ENCODE measurements at places on chromosomes 2 and 18.

DNA sequence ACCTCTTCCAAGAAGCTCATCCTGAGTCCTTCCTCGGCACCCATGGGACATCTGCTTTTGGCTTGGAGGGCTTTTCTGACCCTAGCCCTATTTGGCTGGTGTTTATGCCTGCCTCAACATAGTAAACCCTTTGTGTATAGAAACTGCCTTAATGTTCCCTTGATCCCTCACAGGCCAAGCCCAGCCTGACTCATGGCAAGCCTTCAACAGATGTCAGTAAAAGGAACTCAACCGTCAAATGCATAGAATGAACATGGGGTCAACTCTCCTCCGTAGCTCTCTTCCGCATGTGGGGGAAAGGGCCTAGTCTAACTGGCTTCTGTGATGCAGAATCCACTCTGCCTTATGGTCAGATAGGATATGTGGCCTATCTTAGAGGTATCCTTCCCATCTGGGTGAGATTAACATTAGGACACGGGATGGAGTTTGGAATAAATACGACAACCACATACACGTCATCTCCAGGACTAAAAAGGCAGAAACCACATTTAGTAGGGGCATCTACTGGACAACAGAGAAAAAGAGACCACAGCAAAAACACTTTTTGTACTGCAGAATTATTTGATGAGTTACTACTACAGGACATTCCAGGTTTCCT is 2.5 kb upstream of the NPAS2 start:
- no peak for DNase-seq

GRCh38 chr2:216538538-216538937 is 39.9 kb downstream of the RPL37A start:
- no peak for DNase-seq

GRCh38 chr2:19127616-19128015 is 230.8 kb downstream of the OSR1 start:
- DNase-seq, result no peak

DNA sequence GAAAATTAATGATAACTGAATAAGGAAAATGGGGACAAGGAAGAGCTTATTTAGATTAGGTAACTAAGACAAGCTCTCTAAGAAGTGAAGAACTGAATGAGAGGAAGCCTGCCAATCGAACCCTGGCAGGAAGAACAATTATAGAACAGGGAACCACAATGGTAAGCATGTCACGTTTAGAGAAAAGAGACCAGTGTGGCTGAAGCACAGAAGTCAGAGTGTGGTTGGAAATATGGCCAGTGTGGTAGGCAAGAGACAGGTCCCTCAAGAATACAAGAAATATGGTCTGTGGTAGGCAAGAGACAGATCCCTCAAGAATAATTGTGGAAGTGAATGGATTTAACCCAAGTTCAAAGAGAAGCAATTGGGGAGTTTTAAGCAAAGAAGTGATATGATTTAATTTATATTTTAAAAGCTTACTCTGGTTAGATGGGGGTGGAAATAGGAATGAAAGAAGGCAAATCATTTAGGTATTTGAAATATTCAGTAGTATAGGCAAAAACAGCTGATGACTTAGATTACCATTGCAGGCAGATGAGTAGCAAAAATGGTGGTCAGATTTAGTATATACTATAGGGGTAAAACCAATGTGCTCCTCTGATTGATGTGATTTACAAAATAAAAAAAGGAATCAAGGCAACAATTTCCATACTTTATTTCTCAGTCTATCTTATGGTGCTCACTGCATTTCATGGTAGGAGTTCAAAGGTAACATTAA is 38.8 kb upstream of the ERMN start:
- DNase-seq, result no peak

GRCh38 chr2:19806131-19806530 is 95.7 kb downstream of the TTC32 start:
- no peak for DNase-seq

DNA sequence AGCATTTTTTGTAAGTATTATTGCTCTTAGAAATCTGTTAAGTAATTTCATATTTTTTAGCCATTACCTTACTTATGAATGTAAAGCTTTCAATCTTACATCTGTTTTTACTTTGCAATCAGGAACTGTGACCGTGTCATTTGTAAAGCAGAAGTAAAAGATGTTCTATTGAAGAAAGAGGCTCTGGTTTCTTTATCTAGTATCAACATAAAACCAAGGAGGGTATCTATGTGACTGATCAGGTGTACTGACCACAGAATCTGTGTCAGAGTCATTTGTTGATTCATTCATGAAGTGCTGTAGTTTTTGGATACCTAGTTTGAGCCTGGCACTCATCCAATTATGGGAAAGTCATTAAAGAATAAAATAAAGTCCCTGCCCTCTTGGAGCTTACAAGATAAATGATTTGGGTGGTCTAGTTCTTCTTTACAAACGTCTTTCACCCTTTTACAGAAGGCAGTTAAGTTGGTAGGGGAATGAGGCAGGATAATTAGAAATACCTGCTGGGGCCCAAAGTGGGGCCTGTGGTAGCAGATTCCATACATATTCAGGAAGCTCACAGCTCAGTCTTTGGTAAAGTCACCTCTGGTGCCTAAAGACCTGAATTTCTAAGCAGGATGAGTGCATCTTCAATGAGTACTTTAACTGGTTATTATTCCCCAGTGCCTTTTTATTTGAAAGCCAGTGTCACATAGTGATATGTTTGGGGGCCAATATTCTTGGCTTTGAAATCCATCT is 260.6 kb upstream of the NT5C1B start:
- DNase-seq, result no peak

DNA sequence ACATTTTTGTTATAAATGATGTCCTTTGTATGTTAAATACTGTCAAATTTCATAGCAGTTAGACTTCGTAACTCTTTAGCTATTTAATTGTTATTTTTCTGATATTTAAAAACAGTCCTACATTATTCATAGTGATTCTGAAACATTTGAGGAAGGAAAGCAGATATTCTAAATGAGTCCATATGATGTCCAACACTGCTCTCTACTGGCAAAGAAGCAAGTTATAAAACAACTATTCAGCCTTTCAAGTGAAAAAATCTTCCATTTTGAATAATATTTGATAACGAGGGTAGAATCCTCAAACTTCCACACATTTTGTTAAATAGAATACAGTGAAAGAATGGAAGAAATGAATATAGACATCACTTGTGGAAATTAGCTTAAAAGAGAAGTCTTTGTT is 220.8 kb downstream of the GULP1 start:
- no peak for DNase-seq

- no peak for DNase-seq
Measured at GRCh38 chr2:48198371-48198770, 292.1 kb upstream of the FBXO11 start.

- DNase-seq, result no peak
Measured at GRCh38 chr2:209830722-209831465, 59.3 kb downstream of the UNC80 start.

DNA sequence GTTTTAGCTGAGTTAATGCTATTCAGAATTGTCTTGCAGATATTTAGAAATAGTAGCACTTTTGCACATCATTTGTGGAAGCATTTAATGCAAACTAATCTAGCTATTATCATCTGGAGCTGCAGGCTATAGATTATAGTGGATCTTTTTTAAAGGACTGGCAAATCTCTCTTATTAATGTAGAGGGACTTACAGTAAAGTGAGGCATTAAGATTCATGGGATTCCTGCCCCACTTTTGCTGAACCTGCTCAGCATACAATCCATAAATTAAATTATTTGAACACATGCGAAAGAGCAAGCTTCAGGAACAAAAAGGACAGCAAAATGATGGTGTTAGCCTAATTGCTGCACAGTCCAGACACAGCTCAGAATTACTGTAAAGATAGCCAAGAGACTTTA is 477.7 kb downstream of the DCDC2C start:
- DNase-seq, result no peak

- DNase-seq, result no peak
Measured at GRCh38 chr18:51623653-51624052, 426.2 kb upstream of the MEX3C start.

- no peak for DNase-seq
Measured at GRCh38 chr2:23687214-23687613, 239.7 kb downstream of the ATAD2B start.

- DNase-seq, result no peak
Measured at GRCh38 chr18:10261344-10262276, 192.8 kb upstream of the APCDD1 start.

DNA sequence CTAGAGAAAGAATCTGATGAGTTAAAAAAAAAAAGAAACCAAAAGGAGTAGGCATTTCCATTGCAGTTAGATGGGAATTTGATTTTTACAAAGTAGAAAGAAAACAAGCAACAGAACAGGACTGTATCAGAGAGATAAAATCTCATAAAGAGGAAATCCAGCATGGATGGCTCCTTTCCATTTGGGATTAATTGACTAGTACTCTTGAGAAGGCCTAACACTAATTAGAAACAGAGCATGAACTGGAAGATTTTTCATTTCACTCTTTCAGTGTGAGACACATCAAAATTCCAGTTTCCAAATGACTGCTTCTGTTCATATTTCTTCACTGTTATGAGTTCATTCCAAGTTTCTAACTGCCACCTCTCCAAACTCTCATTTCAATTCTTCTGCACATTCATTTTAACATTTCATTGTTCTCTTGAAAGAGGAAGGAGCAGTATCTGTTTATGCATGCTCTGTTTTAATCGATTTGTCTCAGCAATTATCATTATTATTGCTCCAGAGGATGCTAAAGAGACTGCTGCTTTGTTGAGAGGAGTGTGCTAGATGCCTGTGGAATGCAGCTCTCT is 108.8 kb upstream of the PIEZO2 start:
- DNase-seq, result no peak

DNA sequence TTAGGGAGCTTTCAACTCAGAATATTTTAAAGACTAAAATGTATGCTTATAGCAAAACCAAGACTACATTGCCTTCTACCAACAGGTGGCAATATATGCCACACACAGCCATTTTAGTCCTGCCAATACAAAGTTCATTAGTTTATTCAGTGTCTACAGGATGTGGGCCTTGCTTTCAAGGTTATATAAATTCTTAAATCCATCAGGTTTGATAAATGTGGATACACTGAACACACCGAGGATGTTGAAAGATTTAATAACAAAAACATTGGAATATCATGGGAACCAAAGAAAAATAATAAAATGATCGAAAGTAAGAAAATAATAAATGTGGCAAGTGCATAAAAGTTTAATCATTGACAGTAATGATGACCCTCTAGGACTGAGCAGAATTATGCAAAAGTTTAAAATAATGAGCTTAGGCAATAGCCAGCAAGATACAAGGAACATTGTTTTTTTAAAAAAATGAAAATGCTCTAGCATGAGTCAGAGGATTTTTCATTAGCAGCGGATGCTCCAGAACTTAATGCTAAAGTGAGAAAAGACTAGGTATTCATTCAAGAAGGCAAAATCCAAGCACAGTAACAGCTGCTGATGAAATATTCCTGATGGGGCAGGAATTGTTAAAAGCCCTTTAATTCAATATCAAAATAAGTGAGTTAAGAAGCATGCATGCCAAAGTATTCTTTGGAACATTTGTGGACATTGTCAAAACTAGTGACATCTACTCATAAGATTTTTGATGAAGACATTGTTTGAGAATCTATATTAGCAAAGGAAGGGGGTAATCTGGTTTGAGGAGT is 14.2 kb downstream of the SCN9A start:
- no peak for DNase-seq

DNA sequence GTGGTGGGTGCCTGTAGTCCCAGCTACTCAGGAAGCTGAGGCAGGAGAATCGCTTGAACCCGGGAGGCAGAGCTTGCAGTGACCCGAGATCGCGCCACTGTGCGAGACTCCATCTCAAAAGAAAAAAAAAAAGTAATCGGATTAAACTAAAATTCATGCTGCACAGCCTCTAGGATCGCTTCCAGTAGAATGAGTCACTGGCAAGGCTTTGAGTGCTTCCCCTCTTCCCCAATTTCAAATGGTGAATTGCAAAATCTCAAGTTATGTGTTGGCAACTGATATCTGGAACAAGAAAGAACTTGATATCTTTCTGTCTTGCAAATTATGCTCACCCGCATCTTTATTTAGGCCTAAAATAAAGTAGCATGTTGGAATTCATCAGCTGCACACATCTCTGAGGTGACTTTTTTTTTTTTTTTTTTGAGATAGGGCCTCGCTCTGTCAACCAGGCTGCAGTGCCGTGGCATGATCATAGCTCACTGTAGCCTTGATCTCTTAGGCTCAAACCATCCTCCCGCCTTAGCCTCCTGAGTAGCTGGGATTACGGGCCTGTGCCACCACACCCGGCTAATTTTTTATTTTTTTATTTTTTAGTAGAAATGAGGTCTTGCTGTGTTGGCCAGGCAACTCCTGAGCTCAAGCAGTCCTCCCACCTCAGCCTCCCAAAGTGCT is 12.7 kb downstream of the TTC39C start:
- no peak for DNase-seq

- no peak for DNase-seq
Measured at GRCh38 chr2:123015186-123015585, 1009.9 kb upstream of the CNTNAP5 start.

GRCh38 chr2:105538840-105539239 is 140.0 kb upstream of the FHL2 start:
- DNase-seq, result no peak

DNA sequence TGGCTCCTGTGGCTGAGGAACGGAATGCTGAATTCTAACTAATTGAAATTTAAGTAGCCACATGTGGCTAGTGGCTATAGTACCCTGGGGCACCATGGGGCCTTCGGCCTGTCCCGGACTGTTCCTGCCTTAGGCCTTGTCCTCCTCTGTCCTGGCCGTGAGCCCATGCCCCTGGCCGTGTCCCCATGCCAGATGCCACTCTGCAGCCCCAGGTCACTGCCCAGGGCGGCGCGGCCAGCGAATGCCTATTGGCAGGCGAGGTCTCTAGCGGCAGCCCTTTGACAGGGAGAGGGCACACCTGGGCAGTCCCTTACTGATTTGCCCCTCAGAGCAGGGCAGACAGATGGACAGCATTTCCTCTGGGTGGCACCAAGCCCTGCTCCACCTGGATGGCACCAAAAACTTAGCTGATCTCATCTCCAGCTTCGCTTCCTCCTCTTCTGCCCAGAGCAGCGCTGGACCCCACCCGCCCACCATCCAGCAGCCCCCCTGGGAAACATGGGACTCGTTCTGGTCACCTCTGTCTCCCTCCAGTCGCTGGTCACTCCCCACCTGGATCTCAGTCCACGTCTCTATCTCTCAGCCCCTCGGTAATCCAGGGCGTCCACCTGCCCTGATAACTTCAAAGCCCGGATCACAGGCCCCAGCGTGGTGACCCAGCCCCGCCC is 1.1 kb upstream of the DGKD start:
- no peak for DNase-seq
